ENCODE measurements at places on chromosomes 16 and 17. TPM values are rescaled to one million over a fixed set of nuclear protein-coding genes. Genes with fewer than 3 reads are reported as not detected.

Gene GDPD1
- total RNA-seq: 5.0 TPM

DNA sequence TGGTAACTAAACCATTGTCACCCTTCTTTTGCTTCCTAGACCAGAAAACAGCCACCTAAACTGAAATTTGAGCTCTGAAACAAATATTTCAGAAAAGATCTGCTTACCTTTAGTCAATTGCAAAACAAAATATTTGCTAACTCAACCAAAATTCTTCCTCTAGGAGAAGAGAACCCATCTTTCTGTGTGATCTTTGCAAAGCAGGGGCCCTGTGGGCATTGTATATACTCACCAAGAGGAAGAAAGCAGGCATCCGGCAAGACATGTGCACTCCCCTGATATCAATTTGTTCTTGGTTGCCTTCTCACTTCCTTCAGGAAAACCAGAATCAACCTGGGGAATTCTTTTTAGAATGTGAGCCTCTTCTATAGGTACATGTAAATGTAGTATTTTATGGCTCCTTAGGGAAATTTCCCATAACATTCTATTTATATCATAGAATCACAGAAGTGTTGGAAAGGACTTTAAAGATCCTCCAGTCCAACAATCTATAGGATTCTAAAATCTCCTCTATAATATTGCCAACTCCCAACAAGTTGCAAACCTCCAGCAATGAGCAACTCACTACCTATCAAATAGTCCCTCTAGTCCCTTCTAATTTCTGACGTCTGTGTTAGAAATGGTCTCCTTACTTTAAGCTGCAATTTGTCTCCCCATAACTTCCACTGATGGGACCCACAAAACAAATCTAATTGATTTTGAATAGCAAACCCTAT, 966 bp downstream of the SLFN14 start:
- no peak for DNase-seq

DNA sequence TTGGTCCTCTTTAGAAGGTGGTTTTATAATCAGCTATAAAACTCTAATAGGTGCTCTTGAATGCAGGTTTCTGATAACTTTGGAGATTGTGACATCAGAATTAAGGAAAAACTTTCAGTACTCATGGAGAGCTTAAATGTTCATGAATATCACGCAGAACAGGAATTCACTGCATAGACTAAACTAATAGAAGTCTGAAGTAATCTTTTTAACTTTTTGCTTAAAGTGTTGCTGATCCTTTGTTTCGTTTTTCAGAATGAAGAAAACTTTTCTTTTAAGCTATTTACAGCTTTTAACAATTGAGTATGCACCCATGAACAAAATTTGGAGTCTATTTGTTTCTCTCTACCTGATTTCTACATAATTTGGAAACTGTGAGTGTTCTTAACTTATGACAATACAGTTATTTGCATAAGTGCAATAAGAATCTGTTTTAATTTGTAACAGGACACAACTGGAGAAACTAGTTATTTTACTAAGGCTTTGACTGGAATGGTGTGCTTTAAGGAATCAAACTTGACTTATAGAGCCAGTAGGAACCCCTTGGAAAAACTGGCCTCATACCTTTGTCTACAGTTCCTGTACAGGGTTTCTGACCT, 17.0 kb upstream of the TRIM25 start:
- no peak for DNase-seq

GRCh38 chr17:35555691-35556090, 4.9 kb downstream of the SLFN14 start:
- DNase-seq: no peak

DNA sequence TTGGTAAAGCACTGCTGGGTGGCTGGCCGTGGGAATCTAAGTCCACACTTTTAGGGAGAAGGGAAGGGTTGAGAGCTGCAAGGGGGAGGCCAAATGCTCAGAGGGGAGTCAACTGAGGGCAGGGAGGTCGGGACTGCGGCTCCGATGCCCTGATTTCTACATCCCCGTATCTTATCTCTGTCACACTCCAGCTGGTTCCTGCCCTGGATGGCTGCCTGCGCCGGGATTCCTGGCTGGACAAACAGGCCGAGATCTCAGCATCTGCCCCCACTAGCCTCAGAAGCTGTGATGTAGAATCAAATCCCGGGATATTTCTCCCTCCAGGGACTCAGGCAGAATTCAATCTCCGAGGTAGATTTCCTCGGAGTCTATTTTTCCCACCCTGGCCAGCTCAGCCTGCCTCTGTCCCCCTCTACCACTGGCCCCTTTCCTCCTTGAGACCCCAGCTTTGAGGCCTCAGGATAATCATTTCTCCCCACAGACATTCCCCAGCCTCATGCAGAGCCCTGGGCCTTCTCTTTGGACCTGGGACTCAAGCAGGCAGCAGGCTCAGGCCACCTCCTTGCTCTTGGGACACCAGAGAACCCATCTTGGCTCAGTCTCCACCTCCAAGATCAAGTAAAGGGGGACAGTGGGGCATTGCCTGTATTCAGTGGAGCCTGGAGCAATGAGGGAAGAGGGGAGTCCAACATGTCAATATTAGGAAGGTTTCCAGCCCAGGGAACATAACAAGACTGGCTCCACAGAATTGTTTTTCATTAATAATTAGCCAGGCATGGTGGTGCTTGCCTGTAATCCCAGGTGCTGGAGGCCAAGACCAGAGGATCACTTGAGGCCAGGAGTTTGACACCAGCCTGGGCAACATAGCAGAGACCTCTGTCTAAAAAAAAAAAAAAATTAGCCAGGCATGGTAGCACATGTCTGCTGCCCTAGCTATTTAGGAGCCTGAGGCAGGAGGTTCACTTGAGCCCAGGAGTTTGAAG, 1.8 kb downstream of the SHBG start:
- DNase-seq: no peak

DNA sequence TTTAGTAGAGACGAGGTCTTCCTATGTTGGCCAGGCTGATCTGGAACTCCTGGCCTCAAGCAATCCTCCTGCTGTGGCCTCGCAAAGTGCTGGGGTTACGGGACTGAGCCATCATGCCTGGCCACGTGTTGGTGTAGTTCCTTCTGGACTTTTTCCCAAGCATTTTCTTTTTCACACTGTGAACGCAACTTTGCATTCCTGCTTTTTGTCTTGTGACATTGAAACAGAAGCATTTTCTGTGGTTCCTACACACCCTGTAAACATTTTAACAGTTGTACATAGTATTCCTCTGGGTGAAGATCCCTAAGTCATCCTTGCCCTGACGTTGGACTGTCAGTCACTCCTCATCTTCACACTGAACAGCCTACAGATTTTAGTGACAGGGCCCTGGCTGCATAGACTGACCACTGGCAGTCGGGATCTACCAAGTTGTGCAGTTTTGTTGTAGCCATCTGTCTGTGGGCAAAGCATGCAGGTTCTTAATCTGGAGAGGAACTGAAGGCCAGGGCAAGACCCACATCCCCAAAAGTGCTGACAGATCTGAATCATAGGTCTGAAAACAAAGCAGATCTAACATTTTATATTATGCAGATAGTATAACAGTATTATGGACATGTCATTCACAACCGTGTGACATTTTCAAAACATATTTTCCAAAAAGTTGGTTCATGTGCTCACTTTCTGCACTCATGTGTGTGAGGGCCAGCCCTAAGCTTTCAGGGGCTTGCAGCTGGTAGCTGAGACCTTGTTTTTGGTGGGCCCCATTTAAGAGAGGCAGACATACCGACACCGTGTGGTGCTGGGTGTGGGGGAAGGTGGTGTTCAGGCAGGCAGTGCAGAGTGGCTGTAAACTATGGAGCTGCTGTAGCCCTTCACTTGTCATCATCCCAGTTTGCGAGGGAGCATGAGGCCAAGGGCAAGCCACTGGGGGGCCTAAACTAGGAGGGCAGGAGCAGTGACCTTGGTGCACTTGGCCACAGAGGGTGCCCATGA, 59.9 kb downstream of the EPN2 start:
- DNase-seq: no peak

GRCh38 chr17:56171186-56171959, 18.1 kb downstream of the ANKFN1 start:
- DNase-seq: no peak

DNA sequence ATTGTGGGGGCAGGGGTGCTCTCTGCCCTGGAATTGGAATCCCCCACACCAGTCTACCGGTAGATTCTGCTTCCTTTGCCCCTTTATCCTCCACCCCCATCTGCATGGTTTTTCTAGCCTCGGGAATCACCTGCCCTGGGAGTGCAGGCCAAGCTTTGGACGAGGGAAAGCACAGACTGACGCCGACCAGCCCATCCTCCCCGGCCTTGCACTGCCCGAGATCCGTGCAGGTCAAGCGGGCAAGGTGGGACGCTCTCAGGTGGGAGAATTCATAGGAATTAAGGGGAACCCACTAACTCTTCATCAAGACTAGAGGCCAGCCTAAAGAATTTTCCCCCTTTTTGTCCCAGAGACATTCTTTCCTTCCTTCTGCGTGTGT, 9.9 kb upstream of the HOXB13 start:
- no peak for DNase-seq
